ENCODE measurements at places on chromosomes 3 and 15. TPM values are rescaled to one million over a fixed set of nuclear protein-coding genes. Genes with fewer than 3 reads are reported as not detected.

The SLC12A1 gene
- polyA plus RNA-seq: not detected

The CDC25A gene
- polyA plus RNA-seq: 0.87 TPM

The TRH gene
- polyA plus RNA-seq: 0.22 TPM

The RTP3 gene
- polyA plus RNA-seq: not detected

The IL5RA gene
- 1.6 TPM for polyA plus RNA-seq

The PLA2G4D gene
- polyA plus RNA-seq: 0.12 TPM

The ZNF609 gene
- polyA plus RNA-seq: 9.6 TPM

The QRICH1 gene
- polyA plus RNA-seq: 38.2 TPM

The FBXW12 gene
- not detected for polyA plus RNA-seq

The POTEB2 gene
- polyA plus RNA-seq: not detected

The P2RY14 gene
- polyA plus RNA-seq: 2.7 TPM

The MELTF gene
- polyA plus RNA-seq: 3.0 TPM

The PAQR5 gene
- polyA plus RNA-seq: 11.8 TPM

The FAM107A gene
- 21.3 TPM for polyA plus RNA-seq

The CFAP100 gene
- 7.7 TPM for polyA plus RNA-seq

The ZNF774 gene
- polyA plus RNA-seq: 1.6 TPM

The MNS1 gene
- polyA plus RNA-seq: 3.2 TPM

The GRIP2 gene
- 0.20 TPM for polyA plus RNA-seq

The GOLGA6L7 gene
- polyA plus RNA-seq: not detected

The TM4SF18 gene
- 3.8 TPM for polyA plus RNA-seq

The SERINC4 gene
- polyA plus RNA-seq: 0.24 TPM

The PP2D1 gene
- polyA plus RNA-seq: not detected
